Activated CD4-positive, alpha-beta T cell treated with anti-CD3 and anti-CD28 coated beads for 1 hour (primary cell): ENCODE measurements at places on chromosomes 6 and 20.

DNA sequence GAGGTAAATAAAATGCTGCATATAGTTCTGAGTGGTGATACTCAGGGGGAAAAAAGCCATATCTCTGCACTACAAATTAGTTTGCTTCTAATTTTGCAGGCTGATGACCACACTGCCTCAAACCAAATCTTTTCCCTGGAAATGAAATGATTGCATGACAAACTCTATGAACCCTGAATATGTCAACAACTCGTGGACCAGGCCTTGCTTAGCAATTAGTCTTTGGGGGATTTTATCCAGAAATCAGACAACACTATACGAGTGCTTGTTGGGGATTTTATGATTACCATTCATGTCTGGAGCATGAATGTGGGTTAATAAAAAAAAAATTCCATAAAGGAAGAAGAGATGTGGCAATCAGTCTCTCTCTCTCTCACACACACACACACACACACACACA lies 42.0 kb downstream of the SOBP start:
- DNase-seq = no peak

- no peak for DNase-seq
Measured at GRCh38 chr6:32862725-32863124, 8.7 kb downstream of the PSMB9 start.

DNA sequence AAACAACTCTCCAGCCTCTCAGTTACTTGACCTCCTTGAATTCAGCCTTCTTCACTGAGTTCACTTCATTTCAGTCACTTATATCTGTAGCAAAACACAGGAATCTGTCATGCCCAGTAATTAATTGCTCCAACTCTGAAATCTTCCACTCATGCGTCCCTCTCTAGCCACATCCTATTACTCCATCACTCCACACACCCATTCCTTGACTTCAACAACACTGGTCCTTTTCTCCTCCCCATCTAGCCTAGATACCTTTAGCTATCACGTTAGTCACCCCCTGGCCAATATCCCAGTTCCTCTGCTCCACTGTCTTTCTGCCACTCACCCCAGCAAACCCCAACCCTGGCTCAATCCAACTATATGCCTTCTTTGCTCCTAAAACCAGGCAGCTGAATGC lies 7.7 kb downstream of the ZHX3 start:
- no peak for DNase-seq

- DNase-seq = no peak
Measured at GRCh38 chr6:108838101-108838717, 10.0 kb upstream of the ARMC2 start.
